Activated CD8-positive, alpha-beta memory T cell treated with anti-CD3 and anti-CD28 coated beads for 4 hours (primary cell): ENCODE measurements at places on chromosomes 2 and 18.

DNA sequence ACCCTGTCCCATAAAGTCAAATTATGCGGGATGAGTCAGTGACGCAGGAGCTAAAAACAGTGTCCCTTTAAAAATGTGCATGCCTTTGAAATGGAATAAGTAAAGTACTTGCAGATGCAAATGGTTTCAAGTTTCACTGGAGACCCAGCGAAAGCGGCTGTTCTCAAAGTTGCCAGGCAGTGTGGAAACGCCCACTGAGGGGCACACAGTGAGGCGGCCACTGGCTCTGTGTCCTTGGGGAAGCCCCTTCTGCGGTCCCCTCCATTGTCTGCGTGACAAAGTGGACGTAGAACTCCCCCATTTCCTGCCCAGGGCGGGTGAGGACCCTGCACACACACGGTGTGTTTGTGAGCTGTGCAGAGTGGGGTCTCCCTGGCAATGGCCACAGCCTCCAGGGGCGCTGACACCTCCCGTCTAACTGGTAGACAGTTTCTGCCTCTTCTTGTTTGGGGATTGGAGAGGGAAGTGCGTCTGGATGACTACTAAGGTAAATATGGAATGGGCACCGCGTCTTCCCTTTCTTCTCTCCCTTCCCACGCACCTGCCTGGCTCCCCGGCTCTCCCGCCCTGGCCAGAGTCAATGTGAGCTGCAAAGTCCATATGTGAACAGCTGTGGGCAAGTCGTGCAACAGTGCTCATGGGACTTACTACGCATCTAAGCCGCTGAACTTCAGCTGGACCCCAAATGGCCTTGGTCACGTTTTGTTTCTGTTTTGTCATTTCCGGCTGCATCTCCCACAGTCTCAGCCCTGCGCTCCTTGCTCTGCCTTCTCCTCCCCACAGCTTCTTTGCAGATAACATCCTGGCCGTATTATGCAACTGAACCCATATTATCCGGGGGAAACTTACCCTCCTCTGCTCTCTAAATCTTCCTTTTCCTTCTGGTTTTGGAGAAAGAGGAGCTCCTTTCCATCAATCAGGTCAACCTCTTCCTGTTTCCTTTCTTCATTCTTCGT, 33.7 kb upstream of the ZNF516 start:
- DNase-seq: no peak

DNA sequence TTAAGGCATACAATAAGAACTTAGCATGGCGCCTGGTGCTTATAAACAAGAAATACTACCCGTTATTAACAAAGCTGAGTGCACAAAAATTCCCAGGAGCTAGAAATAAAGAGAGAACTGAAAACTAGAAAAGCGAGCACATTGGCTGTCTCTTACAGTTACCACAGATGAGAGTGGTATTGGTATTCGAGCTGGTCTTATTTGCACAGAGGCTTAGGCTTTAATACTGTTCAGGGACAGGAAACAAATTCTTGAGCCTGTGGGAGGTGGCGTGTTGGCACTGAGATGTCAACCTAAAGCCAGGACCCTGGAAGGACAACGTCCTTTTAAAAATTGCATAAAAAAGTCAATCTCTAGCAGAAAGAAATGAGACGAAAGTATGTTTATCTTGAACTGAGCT, 67.3 kb upstream of the IGFBP2 start:
- DNase-seq: no peak

GRCh38 chr2:227351639-227352038, 26.6 kb downstream of the MFF start:
- no peak for DNase-seq

DNA sequence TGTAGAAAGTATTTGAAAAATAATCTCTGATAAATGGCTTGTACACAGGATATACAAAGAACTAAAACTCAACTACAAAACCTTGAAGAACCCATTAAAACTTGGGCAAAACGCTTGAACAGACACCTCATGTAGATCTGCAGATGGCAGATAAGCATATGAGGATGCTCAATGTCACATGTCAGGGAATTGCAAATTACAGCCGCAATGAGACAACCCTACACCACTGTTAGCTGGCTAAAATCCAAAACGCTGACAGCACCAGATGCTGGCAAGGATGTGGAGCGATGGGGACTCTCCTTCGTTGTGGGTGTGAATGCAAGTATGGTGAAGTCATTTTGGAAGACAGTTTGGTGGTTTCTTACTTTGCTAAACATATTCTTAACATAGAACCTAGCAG, 53.7 kb downstream of the SNTG2 start:
- DNase-seq: no peak

GRCh38 chr2:156576005-156576404, 139.8 kb downstream of the GPD2 start:
- DNase-seq: no peak

DNA sequence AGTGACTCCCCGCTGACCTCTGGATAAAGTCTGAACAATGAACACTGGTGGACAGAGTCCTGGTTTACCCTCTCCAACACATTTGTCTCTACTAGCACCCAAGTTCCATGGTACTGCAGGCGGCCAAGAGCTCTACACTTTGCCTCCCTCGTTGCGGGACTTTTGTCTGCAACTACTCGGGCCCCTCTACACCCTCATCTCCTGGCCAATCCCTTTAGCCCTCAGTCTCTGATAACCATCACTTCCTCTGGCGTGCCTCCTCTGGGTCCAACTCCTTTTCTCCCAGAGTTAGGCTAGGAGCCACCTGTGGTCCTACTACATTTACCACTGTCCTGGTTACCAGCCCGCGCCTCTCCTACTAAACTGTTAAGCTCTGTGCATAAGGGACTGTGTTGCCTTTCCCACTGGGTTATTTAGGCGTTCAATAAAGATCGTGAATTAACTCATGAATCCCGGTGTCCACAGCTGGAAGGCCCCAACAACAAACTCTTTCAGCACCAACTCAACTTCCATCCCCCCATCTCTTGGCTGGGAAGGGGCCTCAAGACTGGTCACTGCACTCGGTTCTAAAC, 757 bp downstream of the HDHD2 start:
- DNase-seq: no peak

- DNase-seq: no peak
Observed at GRCh38 chr2:127597046-127597983, 48.6 kb upstream of the GPR17 start.

DNA sequence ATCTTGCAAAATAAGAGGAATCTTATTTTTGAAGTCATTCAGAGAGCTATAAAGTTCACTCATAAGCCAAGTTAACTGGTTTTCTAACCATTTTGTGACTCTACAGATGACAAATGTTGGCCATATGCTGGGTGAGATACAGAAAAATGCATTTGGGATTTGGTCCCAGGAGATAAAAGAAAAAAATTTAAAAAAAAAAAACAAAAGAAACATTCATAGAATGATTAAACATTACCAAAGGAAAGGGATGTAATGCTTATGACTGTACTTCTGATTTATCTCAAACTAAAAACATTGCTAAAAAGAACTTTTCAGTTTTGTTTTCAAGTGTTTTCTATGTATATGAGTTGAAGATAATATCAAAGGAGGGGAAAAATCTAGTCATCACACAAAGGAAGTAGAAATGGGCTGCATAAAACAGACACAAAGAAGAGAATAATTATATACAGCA, 43.1 kb downstream of the PELI1 start:
- no peak for DNase-seq

DNA sequence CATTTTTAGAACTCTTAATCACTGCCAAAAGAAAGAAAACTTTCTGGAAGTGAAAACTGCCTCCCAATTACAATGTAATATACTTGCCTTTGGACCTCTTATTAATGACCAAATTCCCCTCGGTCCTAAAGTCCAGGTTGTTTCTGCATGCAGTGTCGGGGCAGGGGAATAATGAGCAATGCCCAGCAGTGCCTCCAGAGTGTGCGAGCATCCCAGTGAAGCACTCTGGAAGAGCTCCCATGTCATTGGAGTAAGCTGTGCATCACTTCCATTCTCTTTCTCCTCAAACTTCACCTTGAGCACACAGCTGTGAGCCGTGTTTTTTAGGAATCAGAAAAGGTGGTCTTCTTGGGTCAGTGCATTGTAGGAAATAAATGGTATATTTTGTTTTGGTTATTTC, 107.1 kb downstream of the SH3RF3 start:
- no peak for DNase-seq

- no peak for DNase-seq
Observed at GRCh38 chr2:120707816-120708215, 27.9 kb upstream of the GLI2 start.

DNA sequence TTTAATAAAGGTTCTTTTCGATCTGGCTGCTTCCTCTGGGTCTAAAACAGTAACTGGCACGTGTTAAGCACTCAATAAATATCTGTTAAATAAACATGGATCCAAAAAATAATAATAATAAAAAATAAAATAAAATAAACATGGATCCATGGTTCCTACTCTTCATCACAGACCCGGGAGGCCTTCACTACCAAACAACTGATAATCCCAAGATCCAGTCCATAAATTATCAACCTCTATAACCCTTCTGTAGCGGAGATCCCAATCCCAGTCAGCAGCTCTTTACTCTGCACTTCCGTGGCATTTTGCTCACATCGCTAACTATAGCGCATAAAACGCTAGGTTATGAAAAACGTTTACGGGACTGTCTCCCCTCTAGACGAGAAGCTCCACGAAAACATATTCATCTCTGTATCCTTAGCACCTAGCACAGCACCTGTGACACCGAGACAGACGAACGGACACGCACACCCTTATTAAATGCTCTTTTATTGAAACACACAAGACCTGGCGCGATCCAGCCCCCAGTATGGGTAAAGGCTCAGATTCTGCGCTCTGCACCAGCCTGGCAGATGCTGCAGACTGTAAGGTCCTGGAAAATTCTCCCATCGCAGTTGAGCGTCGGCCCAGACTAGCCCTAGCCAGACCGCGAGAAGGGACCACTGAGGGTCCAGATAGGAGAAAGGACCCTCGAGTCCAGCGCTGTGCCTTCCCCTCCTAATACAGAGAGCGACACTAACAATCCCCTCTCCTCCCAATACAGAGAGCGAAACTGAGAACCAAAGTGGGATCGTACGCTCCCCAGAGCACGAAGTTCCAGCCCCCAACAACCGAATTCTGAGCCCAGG, 770 bp downstream of the NBAS start:
- DNase-seq: no peak

GRCh38 chr2:157476953-157477709, 33.2 kb upstream of the CYTIP start:
- no peak for DNase-seq

- DNase-seq: no peak
Observed at GRCh38 chr2:66567729-66568128, 132.8 kb downstream of the MEIS1 start.

DNA sequence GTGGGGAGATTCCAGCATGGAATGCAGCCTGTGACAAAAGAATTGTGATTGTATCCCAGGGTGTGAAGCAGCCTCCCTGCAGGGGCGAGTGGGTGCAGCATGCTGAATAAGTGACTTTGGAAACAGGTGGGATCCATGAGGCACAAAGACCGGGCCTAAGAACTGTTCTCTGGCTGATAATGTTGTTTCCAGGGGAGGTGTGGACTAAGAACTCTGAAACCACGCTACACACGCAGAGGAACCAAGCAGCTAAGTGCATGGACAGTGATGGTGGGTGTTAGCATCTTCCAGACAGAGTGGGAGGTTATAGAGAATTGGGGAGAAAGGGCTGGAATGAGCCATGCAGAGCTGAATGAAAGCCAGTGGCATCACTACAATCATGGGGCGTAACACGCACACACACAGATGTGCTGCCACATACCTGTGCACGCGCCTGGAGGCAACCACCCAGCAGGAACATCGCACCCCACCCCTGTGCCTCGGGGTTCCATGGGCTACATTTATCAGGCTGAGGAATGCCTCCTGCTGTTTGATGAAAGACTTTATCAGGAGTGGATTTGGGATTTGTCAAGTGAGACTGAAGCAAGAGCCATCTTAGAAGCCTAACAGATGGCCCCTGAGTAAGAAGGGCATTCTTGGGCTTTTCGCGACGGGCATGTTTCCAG, 424.5 kb upstream of the SALL3 start:
- DNase-seq: no peak

GRCh38 chr18:79466591-79466990, 70.9 kb downstream of the NFATC1 start:
- no peak for DNase-seq

DNA sequence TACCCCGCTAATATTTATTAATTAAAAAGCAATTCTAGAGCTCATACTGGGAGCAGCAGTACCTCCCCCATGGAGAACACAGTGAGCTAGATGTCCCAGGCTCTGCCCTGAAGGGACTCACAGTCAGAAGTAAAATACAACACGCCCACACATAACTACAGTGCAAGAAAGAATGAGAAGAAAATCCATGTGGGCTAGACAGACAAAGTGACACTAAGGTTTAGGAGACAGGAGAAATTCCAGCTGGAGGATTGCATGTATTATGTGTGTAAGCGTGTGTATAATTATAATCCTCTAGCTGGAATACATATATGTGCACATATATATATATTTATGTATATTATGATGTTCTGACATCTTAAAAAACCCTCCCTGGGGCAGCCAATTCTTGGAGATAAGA, 15.7 kb downstream of the SOWAHC start:
- no peak for DNase-seq

- DNase-seq: no peak
Observed at GRCh38 chr2:216477283-216478035, 21.2 kb upstream of the RPL37A start.

- DNase-seq: no peak
Observed at GRCh38 chr2:241885946-241886643, 16.6 kb downstream of the RTP5 start.

DNA sequence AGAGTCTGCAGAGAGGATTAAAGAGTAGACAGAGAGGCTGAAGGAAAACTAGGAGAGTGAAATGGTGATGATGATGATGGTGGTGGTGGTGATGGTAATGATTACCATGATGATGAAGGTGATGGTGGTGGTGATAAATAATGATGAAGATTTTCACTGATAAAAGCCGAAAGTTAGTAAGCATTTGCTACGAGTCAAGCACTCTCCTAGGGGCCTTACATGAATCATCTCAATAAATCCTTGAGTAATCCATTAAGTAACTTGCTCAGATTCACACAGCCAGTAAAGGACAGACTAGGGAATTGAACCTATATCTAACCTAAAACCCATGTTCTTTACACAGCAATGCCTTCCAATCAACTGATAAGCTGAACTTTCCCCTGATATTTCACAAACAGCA, 106.7 kb upstream of the PGAP1 start:
- DNase-seq: no peak

DNA sequence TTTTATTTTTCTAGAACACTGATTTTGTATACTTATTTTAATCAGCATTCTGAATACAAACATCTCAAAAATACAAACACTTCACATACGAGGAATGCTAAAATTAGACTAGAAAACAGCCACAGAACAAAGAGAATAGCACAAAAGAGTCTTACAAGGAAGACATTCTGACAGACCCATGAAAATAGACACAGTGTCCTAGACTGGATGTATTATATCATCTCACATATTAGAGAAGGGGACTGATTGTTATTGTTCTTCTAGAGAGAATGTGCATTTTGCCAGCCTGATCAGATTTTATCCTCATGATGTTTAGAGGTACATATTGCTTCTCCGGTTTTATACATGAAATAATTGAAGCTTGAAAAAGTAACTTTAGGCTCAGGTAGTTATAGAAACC, 357.9 kb downstream of the DPP10 start:
- no peak for DNase-seq
